Pulmonary artery endothelial cell (primary cell): ENCODE measurements at places on chromosomes 1 and 21. TPM values are rescaled to one million over a fixed set of nuclear protein-coding genes. Genes with fewer than 3 reads are reported as not detected.

The MYCL gene
- total RNA-seq = 1.3 and 3.1 TPM in 2 replicates

DNA sequence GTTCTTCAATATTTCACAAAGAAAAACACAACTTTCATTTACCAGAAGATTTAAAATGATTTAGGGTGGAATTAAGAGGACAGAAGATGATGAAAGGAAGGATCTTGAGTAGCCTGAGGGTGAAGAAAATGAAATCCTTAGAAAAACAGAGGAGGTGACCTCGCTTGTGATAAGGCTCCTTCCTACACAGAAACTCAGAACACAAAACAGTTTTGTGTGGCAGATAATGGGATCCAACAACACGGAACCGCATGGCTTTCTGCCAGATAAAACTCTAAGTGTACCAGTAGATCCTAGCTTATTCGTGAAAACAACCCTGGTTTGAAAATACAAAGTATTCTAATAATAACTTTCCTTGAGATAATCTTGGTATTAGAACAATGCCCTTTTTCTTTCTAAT is 74.0 kb upstream of the EXO1 start:
- no peak for DNase-seq

GRCh38 chr1:224565611-224566406 is 50.3 kb upstream of the CNIH3 start:
- DNase-seq = no peak

- no peak for DNase-seq
Observed at GRCh38 chr1:83103341-83103740, 895.6 kb downstream of the TTLL7 start.

GRCh38 chr1:53919675-53920066 is 25.7 kb downstream of the DIO1 start:
- DNase-seq = no peak

The CASZ1 gene
- total RNA-seq = 0.99 and 2.3 TPM in 2 replicates
